ENCODE measurements at places on chromosomes 5 and 9.
A peak's percentile ranks its signal among the peaks of the same experiment; 100 is the strongest.

DNA sequence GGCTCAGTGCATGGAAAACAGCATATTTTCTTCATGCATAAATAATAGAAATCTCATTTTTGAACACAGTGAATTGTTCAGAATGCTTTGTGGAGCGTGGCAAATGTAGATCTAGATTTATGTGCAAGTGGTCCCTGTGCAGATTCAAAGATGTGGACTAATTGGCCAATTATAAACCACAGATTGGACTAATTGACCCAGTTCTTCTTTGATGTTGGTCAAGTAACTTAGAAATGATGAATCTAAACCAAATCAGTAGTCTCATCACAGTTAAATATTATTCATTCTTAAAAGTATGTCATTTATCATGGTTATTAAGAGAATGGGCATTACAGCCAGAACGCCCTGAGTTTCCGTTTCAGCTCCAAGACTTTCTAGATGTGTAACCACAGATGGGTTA, 11.7 kb upstream of the PDE4D start:
- DNase-seq: no peak

DNA sequence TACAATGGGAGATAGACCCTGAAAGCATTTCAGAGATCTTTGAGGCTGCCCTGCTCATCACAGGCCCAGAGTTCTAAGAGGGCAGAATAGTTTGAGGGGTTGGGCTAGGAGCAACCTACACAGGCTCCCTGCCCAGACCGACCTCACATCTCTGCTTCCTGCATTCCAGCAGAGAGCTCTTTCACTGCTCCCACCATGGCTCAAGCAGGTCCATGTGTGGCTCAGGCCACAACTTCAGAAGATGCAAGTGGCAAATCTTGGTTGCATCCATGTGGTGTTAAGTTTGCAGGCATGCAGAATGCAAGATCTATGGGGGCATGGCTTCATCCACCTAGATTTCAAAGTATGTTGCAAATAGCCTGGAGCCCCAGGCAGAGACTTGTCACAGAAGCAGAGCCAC, 39.0 kb downstream of the GDA start:
- DNase-seq: no peak

DNA sequence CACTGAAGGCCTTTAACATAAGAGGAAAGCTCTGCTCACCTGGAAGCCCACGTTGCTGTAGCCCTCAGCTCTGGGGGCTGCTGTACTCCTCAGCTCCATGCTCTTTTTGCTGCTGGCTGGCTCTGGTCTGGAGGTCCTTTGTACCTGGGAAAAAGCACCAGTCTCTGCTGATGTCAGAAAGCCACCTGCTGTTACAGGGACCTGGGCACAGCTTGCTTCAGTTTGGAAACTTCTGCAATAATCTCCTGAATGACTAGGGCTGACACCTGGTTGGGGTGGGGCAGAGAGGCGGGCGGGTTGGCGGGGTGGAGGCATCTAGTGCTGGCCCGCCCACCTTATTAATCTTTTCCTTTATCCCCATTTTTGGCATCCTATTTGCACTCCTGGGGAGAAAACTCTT, at the start of gene SLC28A3:
Gene SLC28A3 (minus strand): TSS at position 224 of the 400 bp plus-strand sequence. CDS start 125 bp downstream, at position 99.
- no peak for DNase-seq

DNA sequence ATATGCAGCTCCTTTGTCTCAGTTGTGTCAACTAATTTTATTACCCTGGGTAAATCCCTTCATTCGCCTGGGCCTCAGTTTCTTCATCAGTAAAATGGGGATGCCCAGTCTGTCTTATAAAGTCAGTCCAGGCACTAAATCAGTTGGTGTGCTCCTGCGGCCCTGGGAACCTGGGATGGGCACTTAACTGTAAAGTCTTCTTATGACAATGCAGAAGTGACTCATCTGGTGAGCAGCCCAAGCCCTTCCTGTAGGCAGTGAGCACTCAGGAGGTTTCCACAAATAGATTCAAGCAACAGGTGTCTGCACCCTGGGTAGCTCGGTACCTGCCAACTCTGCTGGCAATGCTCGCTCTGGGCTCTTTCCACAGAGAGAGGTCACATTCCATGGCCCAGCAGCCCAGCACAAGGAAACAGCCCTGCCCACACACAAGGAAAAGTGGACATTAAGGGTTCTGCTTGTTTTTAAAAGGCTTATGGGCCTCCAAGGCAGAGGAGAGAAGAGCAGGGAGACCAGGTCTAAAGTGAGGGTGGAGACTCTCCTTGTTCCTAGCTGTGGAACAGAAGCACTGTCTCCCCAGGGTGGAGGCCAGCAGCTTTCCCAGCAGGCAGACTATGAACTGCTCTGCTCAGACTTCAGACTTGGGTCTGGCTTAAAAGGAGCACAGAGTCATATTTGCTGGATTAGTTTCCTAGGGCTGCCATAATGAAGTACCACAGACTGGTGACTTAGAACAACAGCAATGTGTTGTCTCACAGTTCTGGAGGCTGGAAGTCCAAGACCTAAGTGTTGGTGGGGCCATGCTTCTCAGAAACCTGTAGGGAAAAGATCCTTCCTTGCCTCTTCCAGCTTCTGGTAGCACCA, 89.7 kb upstream of the ADRA1B start:
- no peak for DNase-seq

DNA sequence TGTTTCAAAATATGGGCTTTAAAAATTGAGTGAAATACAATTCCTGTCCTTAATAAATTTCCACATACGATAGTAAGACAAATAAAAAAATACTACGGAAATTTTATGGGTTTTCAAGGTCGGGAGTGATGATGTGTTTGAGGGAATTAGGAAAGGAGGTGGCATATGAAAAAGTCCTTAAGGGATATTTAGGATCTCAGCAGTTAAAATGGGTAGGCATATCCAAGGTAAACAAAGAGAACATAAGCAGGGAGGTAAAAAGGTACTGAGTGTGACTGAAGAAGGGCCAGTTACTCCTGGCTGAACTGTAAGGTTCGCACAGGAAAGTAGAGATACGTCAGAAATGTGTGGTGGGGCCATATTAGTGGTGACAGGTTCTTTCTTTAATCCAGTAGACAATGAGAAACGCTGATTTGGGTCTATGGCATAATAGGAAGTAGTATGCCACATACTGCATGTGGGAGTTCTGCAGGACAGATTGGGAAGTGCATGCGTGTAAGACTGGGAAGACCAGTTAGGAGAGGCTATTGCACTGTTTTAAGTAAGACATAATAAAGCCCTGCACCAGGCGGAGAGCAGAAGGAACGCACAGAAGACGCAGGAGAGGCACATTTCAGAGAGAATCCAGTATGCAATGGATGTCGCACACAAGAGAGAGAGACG, 937 bp upstream of the HMGCR start:
- peak; percentile 87 for DNase-seq

GRCh38 chr5:157359356-157360055, 93.6 kb downstream of the CYFIP2 start:
- DNase-seq: no peak
